ENCODE measurements at places on chromosomes 11 and 22. TPM values are rescaled to one million over a fixed set of nuclear protein-coding genes. Genes with fewer than 3 reads are reported as not detected.

Gene C11orf87
- 34.2 TPM for total RNA-seq

Gene DEUP1
- total RNA-seq = 0.82 TPM

Gene MUC6
- not detected for total RNA-seq

Gene RASGRP2
- 24.9 TPM for total RNA-seq

Gene FXYD2
- 0.82 TPM for total RNA-seq

Gene HORMAD2
- 0.41 TPM for total RNA-seq

Gene KRTAP5-1
- not detected for total RNA-seq

Gene MTFP1
- 0.41 TPM for total RNA-seq

DNA sequence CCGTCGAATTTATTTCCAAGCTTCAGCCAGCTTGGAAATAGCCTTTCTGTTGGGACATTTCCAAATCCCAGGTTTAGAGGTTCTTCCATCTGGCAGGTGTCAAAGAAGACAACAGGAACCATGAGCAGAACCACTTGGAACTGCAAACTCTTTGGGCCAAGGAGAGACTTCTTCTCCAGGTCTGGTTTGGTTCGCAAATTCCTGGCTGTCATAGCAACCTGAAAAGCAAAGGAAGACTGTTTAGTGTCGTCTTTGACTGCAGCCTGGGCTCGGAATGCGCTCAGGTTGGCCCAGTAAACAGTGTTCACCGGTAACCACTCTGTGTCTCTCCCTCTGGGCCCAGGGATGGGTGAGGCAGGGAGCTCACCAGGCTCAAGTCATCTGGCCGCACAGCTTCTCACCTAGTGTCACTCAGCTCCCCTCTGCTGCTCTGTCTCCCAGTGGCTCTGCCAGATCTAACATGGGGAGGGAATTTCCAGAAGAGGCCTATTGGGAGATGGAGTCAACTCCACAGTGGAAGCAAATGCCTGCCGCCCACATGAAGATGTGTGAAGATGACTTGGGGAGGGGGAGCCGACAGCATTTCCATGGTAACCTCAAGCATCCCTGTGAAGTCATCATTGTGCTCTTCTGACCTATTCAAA lies 11.9 kb upstream of the CLMP start:
- no peak for DNase-seq

- peak; percentile 32 for DNase-seq
Observed at GRCh38 chr11:19187833-19188258, 13.9 kb downstream of the CSRP3 start.

DNA sequence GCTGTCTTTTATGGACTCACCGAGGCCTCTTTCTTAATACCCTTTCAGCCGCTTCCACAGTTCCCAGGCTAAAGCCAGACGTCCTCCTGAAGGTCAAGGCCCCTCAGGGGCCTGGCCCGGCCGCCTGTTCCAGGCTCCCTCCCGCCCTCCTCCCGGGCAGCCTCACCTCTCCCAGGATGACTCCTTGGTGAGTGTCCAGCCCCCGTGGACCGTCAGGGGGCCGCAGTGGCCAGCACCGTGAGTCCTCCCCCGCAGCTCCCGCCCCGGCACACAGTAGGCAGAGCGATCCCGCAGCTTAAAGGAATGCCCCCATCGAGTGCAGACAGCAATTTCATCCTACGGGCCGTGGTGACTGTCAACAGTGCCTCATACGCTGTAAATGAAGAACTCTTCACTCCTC lies 32.9 kb downstream of the ELFN2 start:
- DNase-seq = no peak

DNA sequence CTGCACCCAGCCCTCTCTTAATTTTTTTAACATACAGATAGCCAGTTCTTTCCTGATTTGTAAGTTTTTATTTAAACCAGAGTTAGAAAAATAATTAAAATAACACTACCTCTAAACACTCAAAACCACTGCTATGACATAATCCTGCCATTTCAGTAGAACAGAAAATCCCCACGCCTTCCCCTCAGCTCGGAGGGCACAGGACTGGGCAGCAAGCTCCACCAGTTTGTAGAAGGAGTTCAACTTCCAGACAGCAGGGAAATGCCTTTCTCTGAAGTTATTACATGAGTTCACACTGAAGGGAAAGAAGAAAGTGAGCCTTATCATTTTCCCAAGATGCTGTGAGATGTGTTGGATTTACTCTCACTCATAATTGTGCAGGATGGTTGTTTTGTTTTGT lies 114.4 kb downstream of the MRTFA start:
- no peak for DNase-seq

DNA sequence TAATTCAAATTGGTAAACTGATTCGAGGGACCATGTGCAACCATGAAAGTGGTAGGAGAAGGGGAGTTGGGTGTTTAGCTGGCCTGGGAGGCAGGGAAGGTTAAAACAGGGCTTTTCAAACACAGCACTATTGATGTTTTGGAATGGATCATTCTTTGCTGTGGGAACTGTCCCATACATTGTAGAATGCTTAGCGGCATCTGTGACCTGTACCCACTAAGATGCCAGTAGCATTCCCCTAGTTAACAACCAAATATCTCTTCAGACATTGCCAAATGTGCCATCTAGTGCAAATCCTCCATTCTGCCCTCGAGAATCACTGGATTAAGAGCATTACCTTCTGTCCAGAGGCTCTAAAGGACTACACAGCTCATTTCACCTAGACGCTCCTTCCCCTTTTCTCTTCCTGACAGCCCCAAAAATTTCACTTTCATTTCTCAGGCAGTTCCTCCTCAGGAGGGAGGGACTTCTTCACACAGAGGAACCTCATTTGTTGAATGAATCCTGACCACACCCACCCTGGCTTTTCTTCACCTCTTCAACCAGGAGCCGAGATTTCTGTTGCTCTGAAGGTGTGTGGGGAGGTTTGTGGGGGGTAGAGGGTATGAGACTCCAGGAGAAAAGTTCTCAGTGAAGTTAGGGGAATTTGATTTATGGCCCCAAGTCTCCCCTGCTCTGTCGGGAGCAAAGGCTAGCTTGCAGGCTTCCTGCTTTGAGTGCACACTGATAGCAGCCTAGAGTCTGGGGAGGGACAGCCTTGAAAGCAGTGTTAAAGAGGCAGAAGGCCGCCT lies at the start of gene TRIM34:
TRIM34 (plus strand) TSS at position 513 of the 791 bp plus-strand sequence. CDS start 7,331 bp downstream, outside the sequence.
- DNase-seq = peak; percentile 52

- DNase-seq = no peak
Observed at GRCh38 chr11:33259869-33260268, 2.7 kb downstream of the HIPK3 start.

- DNase-seq = peak; percentile 32
Observed at GRCh38 chr22:20867179-20868024, 8.6 kb downstream of the SNAP29 start.

DNA sequence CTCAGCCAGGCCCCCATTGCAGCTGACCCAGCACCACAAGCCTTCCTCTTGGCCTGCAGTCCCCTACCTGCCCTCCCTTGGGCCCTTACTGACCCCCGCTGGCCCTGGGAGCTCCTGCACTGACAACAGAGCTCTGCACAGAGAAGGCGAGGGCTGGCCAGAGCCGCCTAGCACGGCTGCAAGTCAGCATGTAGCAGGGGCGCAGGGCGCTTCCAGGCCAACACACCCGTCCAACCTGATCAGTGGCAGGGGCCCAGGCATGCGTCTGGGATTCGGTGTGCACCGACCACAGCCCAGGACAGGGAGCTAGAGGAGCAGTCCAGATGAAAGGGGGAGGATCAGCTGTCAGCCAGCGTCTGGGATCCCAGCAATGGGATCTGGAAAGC lies 7.6 kb downstream of the WNT7B start:
- DNase-seq = no peak

DNA sequence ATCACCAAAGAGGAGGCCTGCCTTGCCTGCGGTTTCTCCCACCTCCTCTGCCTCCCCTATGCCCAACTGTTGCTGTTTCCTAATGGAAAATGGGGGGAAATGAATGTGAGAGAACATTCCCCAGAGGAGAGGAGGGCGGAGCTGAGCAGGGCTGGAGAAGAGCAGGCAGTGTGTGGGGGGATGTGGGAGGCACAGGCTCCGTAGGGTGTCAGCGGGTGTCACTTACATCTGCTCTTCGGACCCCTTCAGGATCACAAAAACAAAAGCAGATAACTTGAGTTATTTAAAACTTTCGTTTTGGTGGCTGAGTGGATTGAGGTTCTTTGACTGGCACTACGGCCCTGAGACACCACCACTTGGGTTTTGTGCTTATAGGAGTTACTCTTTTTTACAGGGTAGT lies 93.8 kb downstream of the CEP164 start:
- no peak for DNase-seq

- DNase-seq = no peak
Observed at GRCh38 chr11:73693899-73694525, 47.6 kb downstream of the PLEKHB1 start.

- no peak for DNase-seq
Observed at GRCh38 chr22:49226096-49226495, 601.6 kb downstream of the BRD1 start.

GRCh38 chr11:96049426-96049825 lies 125.5 kb upstream of the MTMR2 start:
- DNase-seq = no peak
